ENCODE measurements at places on chromosomes 6 and 20.

GRCh38 chr6:10310826-10311225 is 104.0 kb downstream of the TFAP2A start:
- DNase-seq, result no peak

DNA sequence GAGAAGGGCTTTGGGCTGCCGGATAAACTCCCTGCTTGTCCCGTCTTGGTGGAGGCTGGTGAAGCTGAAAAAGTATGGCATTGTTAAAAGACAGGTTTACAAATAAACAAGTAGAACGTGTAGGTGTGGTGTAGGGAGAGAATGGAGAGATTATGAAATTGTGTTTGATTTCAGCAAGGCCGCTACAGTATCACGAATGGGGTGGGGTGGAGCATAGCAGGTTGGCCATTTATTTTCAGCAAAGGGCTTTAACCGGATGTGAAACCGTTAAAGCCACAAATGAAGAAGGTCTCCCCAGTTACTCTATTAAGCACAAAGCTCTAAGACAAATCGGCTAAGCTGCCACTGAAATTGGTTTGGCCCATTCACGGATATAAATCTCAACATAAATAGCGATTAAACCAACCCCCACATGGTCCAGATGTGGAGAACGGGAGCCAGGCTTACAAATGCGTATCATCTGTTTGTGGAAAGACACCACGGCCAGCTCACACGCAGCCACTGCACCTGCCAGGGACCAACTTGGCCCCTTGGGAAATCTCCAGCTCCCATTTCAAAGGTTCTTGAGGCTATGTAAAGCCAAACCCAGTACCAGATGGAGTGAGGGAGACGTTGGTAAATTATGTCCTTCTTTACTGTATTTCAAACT is 94.0 kb downstream of the ZMYND8 start:
- DNase-seq, result no peak

DNA sequence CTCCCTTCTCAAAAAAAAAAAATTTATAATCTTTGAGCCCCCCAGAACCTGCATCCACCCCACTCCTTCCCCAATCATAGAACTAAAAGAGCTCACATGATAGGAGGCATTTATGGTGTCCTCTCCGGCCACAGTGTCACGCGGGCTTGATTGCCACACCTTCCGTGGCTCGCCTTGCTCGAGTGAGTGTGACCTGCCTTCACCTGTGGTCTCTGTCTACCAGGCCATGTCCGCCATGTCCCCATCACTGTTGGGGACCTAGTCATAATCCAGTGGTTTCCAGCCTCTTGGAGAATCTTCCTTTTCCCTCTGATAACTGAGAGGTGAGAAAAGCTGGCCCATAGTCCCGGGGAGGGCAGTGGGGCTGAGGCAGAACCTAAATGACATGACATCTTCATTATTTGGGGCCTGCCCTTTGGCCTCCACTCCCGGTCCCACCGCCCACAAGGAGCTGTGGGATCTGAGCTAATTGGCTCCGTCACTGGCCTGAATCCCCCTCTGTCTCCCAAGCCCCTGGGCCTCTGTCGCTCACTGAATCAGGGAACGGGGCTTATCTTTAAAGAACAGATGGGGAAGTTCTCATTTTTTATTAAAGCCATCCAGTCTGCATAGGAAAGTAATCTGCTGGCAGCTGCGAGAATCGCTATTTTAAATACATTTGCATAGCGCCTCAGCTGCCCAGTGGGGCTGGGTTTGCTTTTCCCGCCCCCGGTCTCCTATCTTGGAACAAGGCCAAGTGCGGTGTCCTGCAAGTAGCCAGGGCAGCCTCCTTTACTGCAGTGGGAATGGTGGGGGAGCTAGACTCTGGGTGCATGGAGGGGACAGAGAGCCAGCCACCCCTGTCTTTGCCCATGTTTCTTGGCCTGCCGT is 197.6 kb upstream of the PMEPA1 start:
- no peak for DNase-seq

GRCh38 chr20:48708630-48709029 is 119.2 kb downstream of the PREX1 start:
- DNase-seq, result no peak

- no peak for DNase-seq
These were observed 324.8 kb downstream of the SMOC2 start for GRCh38 chr6:168765752-168766151.

DNA sequence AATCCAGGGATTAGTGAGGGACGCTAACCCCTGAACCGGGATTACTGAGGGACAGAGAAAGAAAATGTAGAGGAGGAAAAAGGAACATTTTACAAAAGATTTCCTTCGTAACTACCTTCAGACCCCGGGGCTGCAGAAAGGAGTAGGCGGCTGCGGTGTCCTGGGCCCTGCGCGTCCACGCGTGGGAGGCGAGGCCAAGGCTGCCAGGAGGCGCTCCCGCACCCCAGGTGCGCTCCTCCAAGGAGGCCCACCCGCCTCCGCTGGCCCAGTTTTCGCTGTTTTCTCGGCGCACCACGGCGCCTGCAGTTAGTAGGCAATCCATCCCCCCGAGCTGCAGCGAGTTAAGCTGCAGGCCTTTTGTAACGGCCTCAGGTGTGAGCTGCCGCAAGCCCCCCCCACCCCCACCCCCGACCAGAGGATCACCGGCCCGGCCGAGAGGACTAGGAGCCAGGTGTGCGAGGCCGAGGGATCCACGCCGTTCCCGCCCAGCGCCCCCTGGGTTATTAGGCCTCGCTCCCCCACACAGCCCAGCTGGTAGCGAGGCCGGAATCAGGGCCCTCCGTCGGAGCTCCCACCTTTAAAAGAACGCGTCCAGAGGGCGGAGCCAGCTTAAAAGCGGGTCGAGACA is 380.3 kb upstream of the ARID1B start:
- no peak for DNase-seq

DNA sequence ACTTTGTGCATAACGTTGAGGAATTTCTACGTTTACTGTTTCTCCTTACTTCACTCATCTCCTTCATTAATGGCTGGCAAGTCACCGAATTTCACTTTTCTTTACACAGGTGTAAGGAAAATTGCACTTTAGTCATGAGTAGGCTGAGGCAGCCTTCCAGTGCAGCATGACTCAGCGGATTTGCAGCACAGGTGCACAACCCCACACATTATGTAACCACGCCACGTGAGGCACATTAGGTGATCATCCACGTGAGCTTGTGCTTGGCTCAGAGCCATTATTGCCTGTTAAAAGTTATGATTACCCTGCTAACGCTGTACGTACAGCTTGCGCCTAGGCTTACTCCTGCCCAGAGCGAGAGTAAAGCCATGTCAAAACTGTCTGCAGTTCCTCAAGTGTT is 158.8 kb downstream of the NKAIN2 start:
- DNase-seq, result no peak

Measured in activated T-helper 9 cell treated with anti-CD3 and anti-CD28 coated beads, Interleukin-2, amount 50 U/mL, for 16 hours (primary cell).